ENCODE measurements at places on chromosomes 5 and 9.

GRCh38 chr5:76716456-76717157 lies 681 bp downstream of the F2R start:
- peak; percentile 42 for DNase-seq

DNA sequence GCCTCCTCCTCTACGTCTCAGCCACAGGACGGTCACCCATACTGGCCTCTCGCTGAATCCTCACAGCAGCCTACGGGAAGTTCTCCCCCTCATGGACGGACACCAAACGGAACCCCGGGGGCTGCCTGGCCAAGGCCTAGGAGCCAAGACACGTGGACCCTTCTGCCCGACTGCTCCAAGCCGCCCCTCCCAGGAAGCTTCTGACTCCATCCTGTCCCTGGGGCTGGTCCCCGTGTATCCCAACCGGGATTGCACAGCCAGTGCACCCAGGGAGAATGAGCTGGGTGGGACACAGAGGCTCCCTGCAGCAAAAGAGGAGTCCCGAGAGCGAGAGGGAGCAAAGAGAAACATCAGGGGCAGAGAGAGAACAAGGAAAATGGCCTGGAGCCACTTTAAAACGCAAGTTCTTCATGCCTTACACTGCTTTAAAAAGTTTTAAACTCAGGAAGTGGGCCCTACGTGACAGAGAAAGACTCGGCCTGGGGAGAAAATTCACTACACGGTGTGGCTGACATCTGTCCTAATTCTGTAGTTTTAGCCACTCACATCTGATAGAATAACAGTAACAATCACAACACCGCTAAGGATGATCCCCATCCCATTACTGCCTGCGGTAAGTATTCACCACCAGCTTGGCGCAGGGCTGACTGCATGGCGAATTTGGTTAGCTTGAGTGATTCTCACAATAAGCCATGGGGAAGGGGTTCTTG lies 3.0 kb downstream of the FAM78A start:
- DNase-seq, result no peak

DNA sequence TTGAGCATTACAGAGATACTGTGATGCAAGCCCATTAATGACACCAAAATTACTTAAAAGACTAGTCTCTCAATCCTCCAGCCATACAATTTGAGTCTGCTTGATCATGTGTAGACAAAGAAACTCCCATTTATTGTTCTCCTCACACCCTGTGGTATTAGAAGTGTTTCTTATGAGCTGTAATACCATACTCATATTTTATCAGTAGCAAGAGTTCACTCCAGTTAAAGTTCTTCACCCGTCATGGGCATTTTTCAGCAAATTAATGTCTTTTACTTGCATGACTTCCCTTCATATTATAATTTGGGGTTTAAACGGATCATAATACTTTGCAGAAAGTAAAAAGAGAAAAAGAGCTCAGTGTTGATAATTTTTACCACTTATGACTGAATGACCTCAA lies 242.9 kb downstream of the BNC2 start:
- DNase-seq, result peak; percentile 29

GRCh38 chr9:101527066-101527465 lies 6.6 kb upstream of the RNF20 start:
- DNase-seq, result peak; percentile 5

DNA sequence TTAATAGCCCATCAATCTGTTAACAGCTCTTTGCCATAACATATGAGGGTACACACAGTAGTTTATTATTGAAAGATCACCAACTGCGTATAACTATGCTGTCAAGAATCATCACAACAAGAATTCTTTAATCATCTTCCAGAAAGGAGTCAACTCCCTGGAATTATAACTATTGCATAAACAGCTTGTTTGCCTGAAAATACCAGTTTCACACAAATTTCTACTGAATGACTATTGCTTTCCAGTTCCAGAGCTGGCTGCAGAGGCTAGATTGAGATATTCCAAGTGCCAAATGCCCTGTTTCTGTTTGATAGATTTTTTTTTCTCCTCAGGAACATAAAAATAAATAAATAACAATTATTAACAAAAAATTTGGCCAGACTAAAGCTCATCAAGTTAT lies 444.7 kb downstream of the TLE1 start:
- DNase-seq, result peak; percentile 61

DNA sequence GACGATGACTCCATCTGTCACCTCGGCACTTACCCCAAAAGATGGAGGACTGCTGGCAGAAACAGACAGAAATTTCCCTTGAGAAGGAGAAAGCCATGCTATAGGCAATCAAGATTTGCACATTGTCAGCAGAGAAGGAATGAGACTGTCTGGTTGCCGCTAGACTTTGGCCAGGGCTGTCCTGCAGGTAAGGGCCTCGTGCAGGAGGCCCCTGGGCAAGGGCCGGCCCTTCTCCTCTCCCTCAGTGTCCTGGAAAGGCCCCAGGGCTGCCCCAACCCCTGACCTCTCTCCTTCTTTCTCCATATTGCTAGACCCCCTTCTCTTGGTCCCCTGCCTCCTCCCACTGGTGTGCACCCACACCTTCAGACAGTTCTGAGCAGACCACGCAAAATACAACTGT lies 14.6 kb upstream of the KCNIP1 start:
- no peak for DNase-seq

DNA sequence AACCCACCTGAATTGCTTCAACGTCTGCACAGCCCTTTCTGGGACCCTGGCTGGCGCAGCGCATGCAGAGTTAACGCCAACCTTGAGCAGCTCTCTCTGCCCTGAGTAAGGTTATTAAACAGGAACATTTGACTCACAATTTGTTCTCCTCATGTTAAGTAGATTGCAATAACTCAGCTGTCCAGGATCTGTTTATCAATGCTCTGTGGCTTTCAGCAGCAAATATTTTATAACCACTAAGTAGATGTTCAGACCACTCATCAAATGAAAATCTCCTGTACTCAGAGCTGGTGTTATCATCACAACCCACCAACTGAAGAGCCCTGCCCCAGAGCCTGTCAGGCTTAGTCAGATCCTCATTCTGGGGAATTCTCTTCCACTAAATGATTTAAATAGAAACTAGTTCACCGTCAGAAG lies 403.0 kb downstream of the ZNF608 start:
- DNase-seq, result peak; percentile 69

DNA sequence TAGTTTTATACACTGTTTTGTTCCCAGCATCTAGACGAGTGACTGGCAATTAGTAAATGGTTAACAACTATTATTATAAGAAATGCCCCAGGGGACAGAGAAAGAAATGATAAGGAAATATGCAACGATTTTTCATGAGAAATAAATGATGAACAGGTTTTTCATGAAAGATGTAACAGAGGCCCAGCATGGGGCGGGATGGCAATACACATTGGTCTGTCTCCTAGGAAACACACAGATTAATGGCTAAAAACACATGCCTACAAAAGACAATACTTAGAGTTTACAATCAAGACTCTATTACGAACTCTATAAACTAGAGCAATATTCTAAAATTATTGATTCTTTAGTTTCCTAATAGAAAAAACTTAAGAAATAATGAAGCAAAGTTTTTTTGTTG lies 441.5 kb upstream of the CDH9 start:
- DNase-seq, result no peak

GRCh38 chr5:169694091-169694625 lies 57.1 kb downstream of the DOCK2 start:
- no peak for DNase-seq

GRCh38 chr9:92424340-92424739 lies at the start of gene OMD:
Gene OMD (minus strand): TSS chr9:92424471. CDS start chr9:92417558, 6,913 bp downstream.
- DNase-seq, result peak; percentile 86

- DNase-seq, result peak; percentile 61
Observed at GRCh38 chr5:167688341-167689130, 602.9 kb upstream of the WWC1 start.

DNA sequence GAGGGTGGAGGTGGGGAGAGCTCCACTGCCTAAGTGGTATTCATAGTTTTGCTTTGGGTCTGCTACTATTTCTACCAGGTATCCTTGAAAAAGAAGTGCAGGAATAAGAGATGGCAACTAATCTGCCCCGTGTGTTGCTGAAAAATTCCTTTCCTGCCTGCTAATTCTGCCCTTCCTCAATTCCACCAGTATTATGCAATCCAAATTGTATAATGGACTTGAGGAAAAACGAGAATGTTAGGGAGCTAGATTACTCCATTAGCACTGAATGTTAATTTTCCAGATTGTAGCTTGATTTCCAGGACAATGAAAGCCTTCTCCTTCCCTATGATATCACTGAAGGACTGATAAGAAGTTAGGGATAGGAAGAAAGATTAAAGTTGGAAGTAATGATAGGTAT lies 16.9 kb downstream of the ADAM19 start:
- no peak for DNase-seq

DNA sequence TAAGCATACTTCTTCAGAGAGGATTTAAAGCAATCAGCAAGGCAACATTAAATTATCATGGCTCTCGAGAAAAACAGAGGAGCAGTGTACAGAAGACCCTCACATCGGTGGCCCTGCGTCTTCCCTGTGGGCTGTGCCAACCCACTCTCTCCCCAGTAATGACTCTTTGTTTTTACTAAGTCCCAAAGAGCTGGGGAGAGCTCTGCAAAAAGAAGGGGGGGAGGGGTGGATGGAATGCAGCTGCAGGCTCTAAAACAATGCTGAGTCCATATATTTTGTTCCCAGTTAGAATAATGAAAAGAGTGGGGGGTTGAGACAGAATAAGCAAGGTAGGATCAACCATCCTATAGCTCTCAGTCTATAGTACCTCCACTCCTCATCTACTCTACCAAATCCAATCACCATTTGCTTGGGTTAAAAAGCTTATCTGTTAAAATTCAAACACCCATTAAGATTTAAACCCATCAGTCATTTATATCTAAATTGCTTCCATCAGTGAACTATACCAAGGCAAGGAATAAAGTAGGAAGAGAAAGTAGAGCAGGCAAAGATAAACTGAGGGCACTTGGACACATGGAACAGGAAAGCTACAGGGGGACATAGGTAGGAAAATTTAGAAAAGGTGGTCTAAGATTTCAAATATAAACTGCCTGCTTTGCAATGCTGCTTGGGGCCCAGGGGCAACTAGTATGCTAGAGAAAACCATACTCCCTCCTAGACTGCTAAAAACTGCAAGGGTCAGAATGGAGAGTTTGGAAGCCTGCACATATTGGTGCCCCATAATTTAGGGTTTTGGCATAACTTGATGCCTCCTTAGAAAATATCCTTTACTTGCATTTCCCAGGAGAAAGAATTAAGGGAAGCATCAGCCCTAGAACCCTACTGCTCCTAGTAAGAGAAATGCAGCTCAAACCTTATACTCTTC lies 20.6 kb downstream of the ELL2 start:
- no peak for DNase-seq

- DNase-seq, result no peak
Observed at GRCh38 chr9:114954956-114955582, 24.7 kb upstream of the TNFSF8 start.

- peak; percentile 44 for DNase-seq
Observed at GRCh38 chr5:133245191-133246052, 193.6 kb downstream of the HSPA4 start.

GRCh38 chr5:169183576-169183975 lies 117.4 kb downstream of the SLIT3 start:
- peak; percentile 85 for DNase-seq

GRCh38 chr5:124045412-124045811 lies 533.4 kb downstream of the CSNK1G3 start:
- no peak for DNase-seq

DNA sequence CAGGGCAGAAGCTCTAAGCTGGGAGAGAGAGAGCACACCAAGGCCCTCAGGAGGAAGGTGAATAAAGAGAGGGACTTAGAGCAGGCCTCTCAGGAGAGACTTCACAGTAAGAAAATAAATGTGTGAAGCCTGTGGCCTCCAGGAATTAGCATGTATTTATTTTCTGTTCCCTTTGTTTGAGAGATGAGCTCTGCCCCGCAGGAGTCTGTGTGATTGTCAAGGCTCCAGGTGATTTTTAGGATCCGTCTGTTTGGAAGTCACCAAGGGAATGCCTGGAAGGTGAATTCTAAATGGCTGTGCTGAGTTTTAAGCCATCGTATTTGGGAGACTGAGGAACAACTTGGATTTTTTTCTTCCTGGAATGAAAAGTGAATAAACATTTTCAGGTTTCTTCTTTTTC lies 108.3 kb upstream of the ICE1 start:
- no peak for DNase-seq

DNA sequence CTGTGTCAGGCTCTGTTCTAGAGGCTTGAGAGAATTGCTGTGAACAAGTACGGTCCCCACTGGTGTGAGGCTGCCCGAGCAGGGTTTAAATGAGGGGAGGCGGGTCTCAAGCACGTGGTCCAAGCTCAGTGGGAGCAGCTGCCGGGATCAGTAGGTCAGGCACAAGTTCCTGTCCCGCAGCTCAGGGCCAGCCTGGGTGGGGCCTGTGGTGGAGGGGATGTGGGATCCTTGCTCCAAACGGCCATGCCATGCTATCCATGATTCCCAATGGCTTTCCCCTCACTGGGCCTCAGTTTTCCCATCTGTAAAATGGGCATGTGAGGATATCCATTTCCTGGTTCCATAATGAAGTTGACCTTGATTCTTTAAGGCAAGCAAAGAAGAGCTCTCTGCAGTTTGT lies 17.1 kb downstream of the OBP2B start:
- no peak for DNase-seq

- no peak for DNase-seq
Observed at GRCh38 chr9:93134740-93135444, 841 bp upstream of the NINJ1 start.

GRCh38 chr9:76403352-76403751 lies 9.1 kb upstream of the RFK start:
- peak; percentile 92 for DNase-seq

GRCh38 chr9:105973951-105974351 lies 279.6 kb downstream of the TMEM38B start:
- peak; percentile 6 for DNase-seq

DNA sequence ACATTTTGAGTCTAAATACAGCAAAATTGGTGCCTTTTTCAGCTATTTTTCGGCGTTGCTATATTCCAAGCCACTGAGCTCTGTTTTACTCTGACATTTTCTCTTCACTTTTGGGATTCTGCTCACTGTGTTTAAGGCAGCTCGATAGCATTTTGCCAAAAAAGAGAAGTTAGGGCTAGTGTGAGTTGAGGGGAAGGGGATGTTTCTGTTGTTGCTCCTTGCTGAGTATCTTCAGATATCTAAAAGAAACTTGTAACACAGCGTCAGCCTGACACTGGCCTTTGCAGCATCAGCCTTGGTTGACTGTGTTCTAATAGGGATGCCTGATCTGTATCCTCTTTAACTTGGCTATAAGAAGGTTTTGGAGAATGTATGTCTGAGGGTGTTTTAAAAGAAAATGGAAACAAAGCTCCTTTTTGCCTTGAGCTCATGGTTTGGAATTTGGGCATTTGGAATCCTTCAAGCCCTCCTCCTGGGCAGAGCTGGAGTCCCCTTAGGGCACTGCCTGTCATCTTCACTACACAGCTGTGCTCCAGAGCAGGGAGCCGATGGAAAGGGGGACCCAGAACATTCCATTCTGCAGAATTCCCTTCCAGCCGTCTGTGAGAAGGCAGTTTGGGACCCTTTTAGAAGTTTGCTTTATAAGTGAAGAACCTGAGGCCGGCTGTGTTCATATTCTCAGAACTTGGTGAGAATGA lies 63.0 kb downstream of the EXOSC2 start:
- DNase-seq, result peak; percentile 29

- no peak for DNase-seq
Observed at GRCh38 chr9:21160178-21160577, 6.3 kb downstream of the IFNA21 start.

All from adipocyte (in vitro differentiated cells).